ENCODE measurements at places on chromosomes 6 and 20. TPM values are rescaled to one million over a fixed set of nuclear protein-coding genes. Genes with fewer than 3 reads are reported as not detected.

The VWA7 gene
- total RNA-seq = 0.23 TPM

The PRICKLE4 gene
- 0.15 TPM for total RNA-seq

The DOK5 gene
- total RNA-seq = 21.9 TPM

The ANGPT4 gene
- total RNA-seq = not detected

The RCAN2 gene
- 1.2 TPM for total RNA-seq

The CCN5 gene
- 533 TPM for total RNA-seq

The ZC2HC1B gene
- not detected for total RNA-seq

The RUNX2 gene
- total RNA-seq = 0.70 TPM

The MBOAT1 gene
- total RNA-seq = 1.3 TPM

The HLA-DPA1 gene
- 9.7 TPM for total RNA-seq

The POLR3F gene
- total RNA-seq = 11.1 TPM

The GPX5 gene
- not detected for total RNA-seq

The TFAP2D gene
- not detected for total RNA-seq

The SPDEF gene
- not detected for total RNA-seq

The SALL4 gene
- total RNA-seq = 0.15 TPM

The OXT gene
- not detected for total RNA-seq

The OPRL1 gene
- 2.3 TPM for total RNA-seq

The GABRR1 gene
- not detected for total RNA-seq

The FHL5 gene
- total RNA-seq = not detected

The LKAAEAR1 gene
- total RNA-seq = not detected

The THBS2 gene
- total RNA-seq = 3,001 TPM

The KCNK5 gene
- total RNA-seq = not detected

All from smooth muscle cell of the coronary artery (primary cell).